Adrenal gland (tissue), 19 donors: ENCODE measurements at places on chromosomes 11 and 22. TPM values are rescaled to one million over a fixed set of nuclear protein-coding genes. Genes with fewer than 3 reads are reported as not detected.

DNA sequence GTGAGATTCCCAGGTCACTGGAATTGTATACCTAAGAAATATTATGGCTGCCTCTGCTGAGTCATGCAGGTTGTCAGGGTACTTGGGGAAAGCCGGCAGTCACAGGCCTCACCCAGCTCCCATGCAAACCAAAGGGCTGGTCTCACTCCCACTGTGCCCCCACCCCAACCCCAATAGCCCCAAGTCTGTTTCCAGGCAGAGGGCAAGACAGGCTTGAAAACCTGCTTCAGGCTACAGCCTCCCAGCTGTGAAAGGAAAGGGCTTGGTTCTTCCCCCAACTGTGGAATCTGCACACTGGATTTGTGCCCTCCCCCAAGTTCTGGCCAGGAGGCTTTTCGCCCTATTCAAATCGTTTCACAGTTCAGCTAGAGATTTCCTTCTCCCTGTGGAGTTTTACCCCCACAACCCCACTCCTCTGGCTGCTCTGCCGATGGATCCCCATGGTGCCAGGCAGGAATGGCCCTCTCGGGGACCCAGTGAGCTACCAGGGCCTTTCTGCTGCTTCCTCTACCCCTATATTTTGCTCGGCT lies 37.0 kb upstream of the ABTB2 start:
- H3K27ac ChIP-seq: no peak overlapping the region
- no peak overlapping the region for H3K4me3 ChIP-seq
- no peaks in the 10 kb centered on the region for H3K27me3 ChIP-seq
- DNase-seq: no peak
- no peaks in the 10 kb centered on the region for H3K36me3 ChIP-seq

GRCh38 chr11:112024178-112024772 lies 933 bp upstream of the DLAT start:
- no peak for DNase-seq
- peak overlapping the region; percentile 36 for H3K4me3 ChIP-seq
- H3K27me3 ChIP-seq: no peaks in the 10 kb centered on the region
- H3K36me3 ChIP-seq: no peaks in the 10 kb centered on the region
- H3K4me1 ChIP-seq: peaks cover 15% of the 10 kb centered on the region
- peak overlapping the region; percentile 94 for H3K27ac ChIP-seq

DNA sequence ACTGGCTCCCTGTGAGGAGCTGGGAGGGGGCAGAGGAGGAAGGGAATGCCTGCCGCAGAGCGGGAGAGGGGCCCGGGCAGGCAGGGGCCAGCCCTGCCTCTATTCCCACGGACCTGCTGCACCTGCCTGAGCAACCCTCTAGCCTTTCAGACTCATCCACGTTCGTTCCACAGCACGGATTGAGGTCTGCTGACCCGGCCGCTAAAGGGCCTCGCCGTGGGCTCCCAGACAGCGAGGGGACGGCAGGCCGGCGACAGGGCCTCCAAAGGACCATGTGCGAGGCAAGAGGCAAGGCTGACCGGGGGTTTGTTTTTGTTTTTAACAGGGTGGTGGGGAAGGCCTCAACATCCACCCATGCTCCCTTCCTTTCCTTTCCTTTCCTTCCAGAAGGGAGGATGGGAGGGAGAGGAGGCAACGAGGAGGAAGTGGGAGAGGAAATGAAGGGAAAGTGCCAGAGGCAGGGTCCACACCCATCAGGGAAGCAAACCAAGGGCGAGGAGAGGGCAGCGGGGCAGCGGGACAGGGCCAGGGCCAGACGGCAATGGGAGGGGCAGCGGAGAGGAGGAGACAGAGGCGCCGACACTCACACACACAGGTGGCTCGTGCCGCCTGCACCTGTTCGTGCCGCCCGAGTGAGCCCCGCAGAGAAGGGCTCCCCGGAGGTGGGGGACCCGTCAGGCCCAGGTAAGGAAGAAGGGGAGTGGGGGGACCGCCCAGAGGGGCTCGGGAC lies 7.5 kb downstream of the LRFN4 start:
- no peak for DNase-seq
- no peaks in the 10 kb centered on the region for H3K4me1 ChIP-seq
- no peak overlapping the region for H3K4me3 ChIP-seq
- no peak overlapping the region for H3K27ac ChIP-seq
- no peaks in the 10 kb centered on the region for H3K36me3 ChIP-seq

DNA sequence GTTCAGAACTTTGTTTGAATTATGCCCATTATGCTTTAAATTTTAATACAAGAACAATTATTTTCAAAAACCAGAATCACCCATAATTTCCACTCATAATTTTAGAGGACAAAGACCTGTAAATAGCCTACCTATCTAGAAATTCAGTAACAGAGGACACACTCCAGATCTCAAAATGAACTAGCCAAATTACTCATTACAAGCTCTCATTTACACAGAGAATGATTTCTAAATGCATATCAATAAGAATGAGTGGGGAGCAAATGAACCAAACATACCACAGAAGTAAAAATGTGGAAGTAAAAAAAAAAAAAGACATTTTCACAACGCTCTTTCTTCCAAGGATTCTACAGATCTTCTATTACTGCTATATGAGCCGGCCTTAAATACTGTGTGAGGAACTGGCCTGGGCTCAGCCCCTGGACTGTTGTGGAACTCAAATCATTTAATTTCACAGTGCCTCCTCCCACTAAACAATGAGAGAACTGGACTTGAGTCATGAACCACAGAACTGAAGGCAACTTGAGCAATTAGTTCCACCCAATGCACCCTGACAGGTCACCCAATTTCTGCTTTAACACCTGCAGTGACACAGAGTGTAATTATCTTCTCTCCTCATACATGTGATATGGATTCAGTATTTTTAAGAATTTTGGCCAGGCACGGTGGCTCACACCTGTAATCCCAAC lies 8.0 kb downstream of the MRTFA start:
- no peaks in the 10 kb centered on the region for H3K27me3 ChIP-seq
- H3K4me1 ChIP-seq: peaks cover 30% of the 10 kb centered on the region
- no peak overlapping the region for H3K4me3 ChIP-seq
- H3K27ac ChIP-seq: no peak overlapping the region
- H3K36me3 ChIP-seq: no peaks in the 10 kb centered on the region

GRCh38 chr11:80783561-80783960 lies 1342.7 kb upstream of the TENM4 start:
- H3K27me3 ChIP-seq: no peaks in the 10 kb centered on the region
- H3K4me1 ChIP-seq: no peaks in the 10 kb centered on the region
- no peak overlapping the region for H3K27ac ChIP-seq
- no peaks in the 10 kb centered on the region for H3K36me3 ChIP-seq
- DNase-seq: no peak

DNA sequence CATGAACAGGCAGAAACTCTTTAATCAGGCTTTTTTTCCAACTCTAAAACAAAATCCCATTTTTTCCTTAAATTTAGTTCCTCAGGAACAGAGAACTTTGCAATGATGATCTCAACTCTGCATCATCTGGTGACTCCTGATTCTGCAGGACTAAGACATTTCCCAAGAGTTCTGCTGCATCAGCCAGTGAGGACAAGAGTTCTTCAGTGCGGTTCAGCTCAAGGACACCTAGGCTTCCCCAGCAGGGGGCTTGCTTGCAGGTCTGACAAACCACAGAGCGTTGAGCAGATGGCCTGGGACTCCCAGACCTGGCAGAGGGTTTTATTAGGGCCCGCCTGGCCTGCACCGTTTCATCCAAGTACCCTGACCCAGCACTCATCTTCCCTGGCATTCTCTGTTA lies 6.4 kb downstream of the CDCA5 start:
- H3K27ac ChIP-seq: no peak overlapping the region
- no peaks in the 10 kb centered on the region for H3K4me1 ChIP-seq
- no peak for DNase-seq
- no peaks in the 10 kb centered on the region for H3K27me3 ChIP-seq

DNA sequence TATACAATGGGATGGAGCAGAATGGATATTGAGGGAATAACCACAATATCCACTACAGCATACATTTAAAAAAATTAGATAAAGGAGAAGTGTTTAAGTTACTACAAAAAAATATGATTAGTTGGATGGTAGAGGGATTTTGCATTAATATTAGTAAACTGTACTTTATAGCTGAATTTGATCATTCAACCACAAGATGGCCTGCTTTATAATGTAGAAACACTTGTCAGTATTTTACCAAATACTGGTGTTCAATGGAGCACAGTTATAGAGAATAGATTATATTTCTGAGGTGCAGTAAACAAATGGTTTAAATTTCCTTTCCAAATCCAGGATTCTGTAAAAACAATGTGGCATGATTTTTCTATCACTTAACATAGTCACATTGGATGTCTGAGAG lies 818.8 kb upstream of the CHORDC1 start:
- no peaks in the 10 kb centered on the region for H3K4me1 ChIP-seq
- no peak overlapping the region for H3K27ac ChIP-seq
- H3K36me3 ChIP-seq: no peaks in the 10 kb centered on the region
- DNase-seq: no peak
- H3K4me3 ChIP-seq: no peak overlapping the region
- no peaks in the 10 kb centered on the region for H3K27me3 ChIP-seq

DNA sequence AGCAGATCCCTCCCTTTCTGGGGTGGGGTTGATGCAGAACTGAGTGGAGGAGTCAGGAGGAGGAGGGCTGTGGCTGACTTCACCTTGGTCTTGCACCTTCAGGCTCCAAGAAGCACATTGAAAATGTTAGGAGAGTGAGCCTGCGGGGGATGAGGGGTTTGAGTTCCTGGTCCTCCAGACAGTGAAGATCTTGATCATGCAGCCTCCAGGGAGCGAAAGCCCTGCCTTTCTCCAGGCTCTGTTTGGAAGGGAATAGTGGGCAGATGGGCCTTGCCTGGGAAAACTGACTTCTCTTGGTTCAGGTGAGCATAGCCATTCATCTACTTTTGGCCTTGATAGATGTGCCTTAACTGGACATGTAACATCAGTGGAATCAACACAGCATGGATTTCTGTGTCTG lies 267.6 kb upstream of the B3GAT1 start:
- H3K4me3 ChIP-seq: no peak overlapping the region
- H3K27ac ChIP-seq: no peak overlapping the region
- no peak for DNase-seq
- H3K27me3 ChIP-seq: no peaks in the 10 kb centered on the region

DNA sequence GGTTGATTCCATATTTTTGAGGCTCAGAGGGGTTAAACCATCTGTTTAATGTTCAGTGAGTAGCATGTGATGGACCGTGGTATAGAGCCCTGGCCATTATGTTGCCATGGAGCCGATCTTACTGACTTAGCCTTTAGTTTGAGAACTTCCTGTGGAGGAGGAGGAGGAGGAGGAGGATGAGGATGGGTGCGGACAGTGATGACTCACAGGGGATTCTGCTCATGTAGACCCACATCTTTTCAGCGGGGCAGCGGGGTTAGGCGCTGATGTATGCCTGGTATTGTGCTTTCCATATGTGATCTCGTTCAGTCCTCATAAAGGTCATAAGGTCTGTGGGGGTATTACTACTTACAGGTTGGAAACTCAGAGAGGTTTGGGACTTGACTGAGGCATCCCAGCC lies 13.9 kb downstream of the STX3 start:
- DNase-seq: no peak
- H3K4me3 ChIP-seq: no peak overlapping the region
- no peaks in the 10 kb centered on the region for H3K27me3 ChIP-seq
- H3K27ac ChIP-seq: no peak overlapping the region
- H3K4me1 ChIP-seq: peaks cover 16% of the 10 kb centered on the region

GRCh38 chr22:50416996-50417395 lies 57.8 kb downstream of the SBF1 start:
- peaks cover 5% of the 10 kb centered on the region for H3K4me1 ChIP-seq
- H3K27ac ChIP-seq: no peak overlapping the region
- no peaks in the 10 kb centered on the region for H3K27me3 ChIP-seq
- H3K4me3 ChIP-seq: no peak overlapping the region
- DNase-seq: no peak

DNA sequence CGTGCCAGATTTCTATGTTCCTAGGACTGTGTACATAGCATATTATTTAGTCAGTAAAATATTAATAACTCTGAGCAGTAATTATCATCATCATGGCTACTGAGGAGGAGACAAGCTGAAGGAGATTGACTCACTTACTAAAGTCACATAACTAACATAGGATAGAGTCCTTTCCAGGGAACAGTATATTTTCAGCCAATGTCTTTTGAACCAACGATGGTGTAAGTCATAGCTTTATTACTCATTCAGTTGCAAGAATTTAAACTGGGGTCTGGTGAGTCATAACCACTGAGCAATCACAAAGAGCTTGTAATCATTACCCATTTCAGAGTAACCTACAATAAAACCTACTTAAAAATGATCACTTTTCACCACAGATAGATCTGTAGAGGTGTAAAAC lies 1564.8 kb upstream of the TENM4 start:
- no peaks in the 10 kb centered on the region for H3K36me3 ChIP-seq
- no peaks in the 10 kb centered on the region for H3K27me3 ChIP-seq
- H3K27ac ChIP-seq: no peak overlapping the region
- no peaks in the 10 kb centered on the region for H3K4me1 ChIP-seq
- no peak overlapping the region for H3K4me3 ChIP-seq

DNA sequence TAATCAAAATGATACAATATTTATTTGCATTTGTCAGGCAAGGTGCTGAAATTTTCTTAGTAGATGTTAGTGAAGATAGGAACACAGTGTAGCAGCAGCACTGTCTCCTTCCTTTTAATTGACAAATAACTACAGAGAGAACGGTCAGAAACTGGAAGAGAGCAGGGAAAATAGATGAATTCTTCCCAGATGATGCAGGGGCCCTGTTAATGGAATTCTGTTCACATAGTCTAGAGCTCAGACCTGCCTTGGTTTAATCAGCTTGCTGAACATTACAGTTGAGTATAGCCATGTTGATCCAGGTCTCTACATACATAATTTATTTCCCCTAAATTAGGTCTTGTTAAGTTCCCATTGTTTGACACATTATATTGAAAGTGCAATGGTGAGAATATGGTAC lies 127.4 kb downstream of the SLC17A6 start:
- H3K36me3 ChIP-seq: no peaks in the 10 kb centered on the region
- no peaks in the 10 kb centered on the region for H3K27me3 ChIP-seq
- H3K4me1 ChIP-seq: no peaks in the 10 kb centered on the region

DNA sequence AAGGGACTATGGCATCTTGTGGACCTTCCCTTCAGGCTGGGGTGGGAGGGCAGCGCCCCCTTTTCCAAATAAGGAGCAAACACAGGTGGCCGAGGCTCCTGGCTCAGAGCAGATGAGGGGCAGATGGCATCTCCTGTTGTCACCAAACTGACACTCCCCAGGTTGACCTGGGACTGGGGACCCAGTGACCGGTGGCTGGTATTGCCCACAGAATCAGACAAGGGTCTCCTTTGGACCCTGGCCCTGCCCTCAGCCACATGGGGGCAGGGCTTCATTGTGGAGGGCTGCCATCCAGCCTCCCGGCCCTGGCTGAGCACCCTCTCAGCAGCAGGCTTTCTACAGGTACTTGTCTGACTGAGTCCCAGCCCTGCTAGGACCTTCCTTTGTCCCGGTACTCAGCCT lies 842 bp upstream of the SIGIRR start:
- H3K4me1 ChIP-seq: no peaks in the 10 kb centered on the region
- no peak overlapping the region for H3K4me3 ChIP-seq
- no peak overlapping the region for H3K27ac ChIP-seq

GRCh38 chr11:79273781-79274180 lies 167.0 kb downstream of the TENM4 start:
- DNase-seq: no peak
- H3K27me3 ChIP-seq: no peaks in the 10 kb centered on the region
- no peaks in the 10 kb centered on the region for H3K4me1 ChIP-seq
- H3K4me3 ChIP-seq: no peak overlapping the region
- no peaks in the 10 kb centered on the region for H3K36me3 ChIP-seq

AAMDC gene
- 339 TPM for total RNA-seq

TMPRSS13 gene
- total RNA-seq: 0.97 TPM

TYR gene
- not detected for total RNA-seq

APOL1 gene
- total RNA-seq: 39.0 TPM

DSCAML1 gene
- total RNA-seq: 0.81 TPM

TRIM51 gene
- total RNA-seq: not detected

FOLR2 gene
- 65.5 TPM for total RNA-seq

RNF121 gene
- total RNA-seq: 29.6 TPM
